ENCODE measurements at places on chromosomes 6 and 20.

GRCh38 chr6:39362487-39362865 is 40.0 kb upstream of the KCNK16 start:
- DNase-seq: no peak

DNA sequence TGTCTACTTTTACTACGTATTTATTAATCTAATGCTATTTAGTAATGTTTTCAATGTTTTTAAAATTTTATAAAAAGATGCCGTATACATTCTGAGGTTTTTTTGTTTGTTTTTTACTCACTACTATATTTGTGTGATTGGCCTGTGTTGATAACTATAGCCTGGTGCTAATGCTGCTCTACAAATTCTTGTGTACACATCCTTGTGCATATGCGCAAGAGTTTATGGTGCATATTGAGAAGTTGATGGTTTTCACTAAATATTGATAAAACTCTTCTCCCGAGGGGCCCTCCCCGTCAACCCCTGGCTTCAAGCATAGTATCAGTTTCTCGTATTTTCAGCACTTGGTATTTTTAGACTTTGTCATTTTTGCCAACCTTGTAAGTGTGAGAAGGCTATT is 59.9 kb downstream of the E2F3 start:
- no peak for DNase-seq

- no peak for DNase-seq
Observed at GRCh38 chr6:156905801-156906200, 128.6 kb downstream of the ARID1B start.

DNA sequence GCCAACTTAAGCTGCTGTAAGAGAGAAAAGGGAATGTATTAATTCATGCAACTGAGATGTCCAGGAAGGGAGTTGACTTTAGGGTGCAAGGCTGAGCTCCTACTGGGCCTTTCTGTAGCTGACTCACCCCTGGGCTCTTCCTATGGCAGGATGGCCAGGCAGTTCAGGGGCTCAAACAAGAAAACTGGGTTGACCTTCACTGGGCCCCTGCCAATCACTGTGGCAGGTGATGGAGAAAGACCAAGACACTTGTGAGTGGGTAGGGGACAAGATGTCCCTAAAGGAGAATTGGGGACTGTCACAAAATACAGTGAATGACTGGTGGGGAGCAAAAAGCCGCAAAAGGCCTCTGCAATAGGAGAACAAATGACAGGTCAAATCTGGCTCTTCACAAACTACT is 21.5 kb upstream of the RALGAPA2 start:
- DNase-seq: no peak

GRCh38 chr20:11797156-11797555 is 120.5 kb upstream of the BTBD3 start:
- DNase-seq: no peak

- no peak for DNase-seq
Observed at GRCh38 chr6:134117409-134117808, 65.0 kb upstream of the SLC2A12 start.

DNA sequence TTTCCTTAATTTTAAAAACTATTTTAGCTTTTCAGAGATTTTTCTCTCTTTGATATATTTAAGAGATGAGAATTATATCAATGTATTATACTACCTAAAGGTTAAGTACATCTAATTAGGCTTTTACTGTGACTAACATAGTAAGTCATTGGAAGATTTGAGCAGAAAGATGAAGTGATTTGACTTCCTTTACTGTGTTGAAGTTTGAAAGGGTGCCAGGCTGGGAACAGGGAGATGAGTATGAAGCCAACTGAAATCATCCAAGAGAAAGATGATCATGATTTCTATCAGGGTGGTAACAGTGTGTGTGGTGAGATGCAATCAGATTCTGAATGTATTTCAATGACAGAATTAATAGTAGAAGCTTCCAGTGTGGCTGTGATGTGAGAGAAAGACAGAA is 87.3 kb downstream of the TRDN start:
- DNase-seq: no peak

DNA sequence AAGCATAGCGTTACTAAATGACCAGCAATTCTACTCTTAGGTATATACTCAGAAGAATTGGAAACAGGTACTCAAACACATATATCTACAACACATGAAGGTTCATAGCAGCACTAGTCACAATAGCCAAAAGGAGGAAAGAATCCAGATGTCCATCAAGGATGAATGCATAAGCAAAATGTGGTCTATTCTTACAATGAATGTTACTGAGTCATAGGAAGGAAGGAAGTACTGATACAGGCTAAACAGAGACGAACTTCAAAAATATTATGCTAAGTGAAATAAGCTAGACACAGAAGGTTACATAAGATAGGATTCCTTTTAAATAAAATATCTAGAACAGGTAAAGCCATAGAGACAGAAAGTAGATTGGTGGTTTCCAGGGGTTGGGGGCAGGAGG is 93.5 kb downstream of the MAP3K7 start:
- DNase-seq: no peak

- no peak for DNase-seq
Observed at GRCh38 chr6:36035225-36035624, 7.6 kb downstream of the MAPK14 start.

- DNase-seq: no peak
Observed at GRCh38 chr6:47438481-47439347, 38.9 kb upstream of the CD2AP start.

GRCh38 chr6:7496266-7496875 is 45.1 kb upstream of the DSP start:
- DNase-seq: no peak

DNA sequence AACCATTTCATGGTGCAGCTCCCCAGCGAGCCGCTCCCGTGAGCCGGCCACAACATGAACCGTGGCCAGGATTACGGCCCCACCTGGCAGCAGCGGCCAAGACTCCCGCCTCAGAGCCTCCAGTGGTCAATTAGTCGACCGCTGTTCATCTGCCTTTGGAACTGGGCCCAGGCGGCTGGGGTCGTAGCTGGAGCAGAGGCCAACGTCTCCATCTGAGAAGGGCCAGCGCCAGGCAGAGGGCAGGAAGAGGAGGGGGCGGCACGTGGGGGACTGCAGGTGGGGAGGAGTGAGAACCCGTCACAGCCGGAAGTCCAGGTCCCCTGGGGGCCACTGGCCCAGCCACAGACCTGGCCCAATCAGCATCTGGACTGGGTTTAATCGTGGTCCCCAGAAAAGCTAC is 184.3 kb downstream of the TAF4 start:
- no peak for DNase-seq

- DNase-seq: no peak
Observed at GRCh38 chr6:159966981-159967380, 1.9 kb upstream of the IGF2R start.

DNA sequence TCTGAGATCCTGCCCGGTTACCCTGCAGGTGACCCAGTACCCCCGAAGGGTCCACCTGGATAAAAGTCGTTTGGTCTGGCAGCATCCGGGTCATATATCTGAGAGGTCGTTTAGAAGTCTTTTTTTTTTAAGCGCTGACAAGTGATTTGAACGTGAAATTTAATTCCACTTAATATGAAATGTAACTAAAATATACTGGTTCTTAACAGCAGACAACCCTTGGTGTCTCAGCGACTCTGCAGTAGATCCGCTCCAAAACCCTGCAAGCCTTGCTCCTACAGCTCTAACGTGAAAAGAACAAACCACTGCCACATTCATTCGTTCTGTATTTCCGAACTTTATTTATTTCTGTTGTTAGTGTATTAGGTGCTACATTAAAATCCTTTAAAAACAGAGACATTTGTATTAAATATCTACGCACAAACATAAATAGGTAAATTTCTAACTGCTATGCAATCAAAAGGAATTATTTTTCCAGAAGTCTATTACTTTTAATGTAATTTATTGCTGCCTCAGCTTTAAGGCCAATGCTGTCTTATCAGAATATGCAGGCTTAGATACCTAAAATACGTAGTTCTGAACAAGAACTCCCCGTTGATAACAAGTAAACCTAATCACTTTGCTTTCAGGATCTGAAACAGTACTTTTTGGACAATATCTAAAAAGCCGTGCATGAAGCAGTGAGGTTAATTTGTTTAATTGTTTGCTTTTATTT is 33.5 kb upstream of the TCF21 start:
- no peak for DNase-seq

- DNase-seq: no peak
Observed at GRCh38 chr6:160510976-160511617, 153.0 kb downstream of the LPA start.

DNA sequence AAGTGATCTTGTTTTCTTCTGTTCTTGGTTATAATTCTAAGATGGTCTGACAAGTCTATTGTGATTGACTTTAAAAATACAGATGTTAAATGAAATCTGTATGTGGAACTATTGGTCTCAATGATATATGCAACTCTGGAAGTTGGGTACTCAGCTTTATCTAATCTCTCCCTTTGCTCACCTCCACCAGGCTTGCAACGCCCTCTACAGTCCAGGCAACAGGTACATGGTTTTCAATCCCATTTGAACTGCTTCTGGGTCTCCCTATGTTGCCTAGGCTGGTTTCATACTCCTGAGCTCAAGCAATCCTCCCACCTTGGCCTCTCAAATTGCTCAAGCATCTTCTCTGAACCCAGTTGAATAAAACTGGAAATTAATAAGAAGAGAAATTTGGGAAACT is 25.6 kb upstream of the HLA-DQB1 start:
- peak; percentile 11 for DNase-seq

DNA sequence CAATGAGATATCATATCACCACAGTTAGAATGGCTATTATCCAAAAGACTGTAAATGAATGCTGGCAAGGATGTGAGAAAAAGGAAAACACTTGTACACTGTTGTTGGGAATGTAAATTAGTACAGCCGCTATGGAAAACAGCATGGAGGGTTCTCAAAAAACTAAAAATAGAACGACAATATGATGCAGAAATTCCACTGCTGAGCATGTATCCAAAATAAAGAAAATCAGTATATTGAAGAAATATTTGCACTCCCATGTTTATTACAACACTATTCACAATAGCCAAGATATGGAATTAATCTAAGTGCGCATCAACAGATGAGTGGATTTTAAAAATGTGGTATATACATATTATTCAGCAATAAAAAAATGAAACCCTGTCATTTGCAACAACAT is 898.9 kb upstream of the MAN1A1 start:
- DNase-seq: no peak

- DNase-seq: no peak
Observed at GRCh38 chr6:98636941-98637340, 197.4 kb upstream of the POU3F2 start.

- no peak for DNase-seq
Observed at GRCh38 chr6:234706-235372, 57.4 kb upstream of the DUSP22 start.

DNA sequence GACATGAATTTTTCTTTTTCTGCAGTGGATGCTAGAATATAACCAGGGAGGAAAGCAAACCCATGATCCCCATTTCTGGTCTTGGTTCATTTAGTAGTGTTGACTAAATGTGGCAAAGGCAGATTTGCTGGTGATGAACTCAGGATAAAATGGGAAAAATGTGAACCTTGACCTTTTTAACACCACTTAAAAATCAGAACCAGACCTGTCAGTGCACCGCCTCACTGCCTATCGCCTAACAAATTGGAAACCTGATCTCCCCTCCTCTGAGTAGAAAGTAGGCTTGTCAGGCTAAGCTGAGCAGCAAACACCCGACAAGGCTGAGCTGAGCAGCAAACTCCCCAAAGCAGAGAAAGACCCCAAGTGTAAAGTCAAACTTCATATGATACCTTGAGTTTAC is 254.8 kb downstream of the FOXC1 start:
- peak; percentile 50 for DNase-seq

DNA sequence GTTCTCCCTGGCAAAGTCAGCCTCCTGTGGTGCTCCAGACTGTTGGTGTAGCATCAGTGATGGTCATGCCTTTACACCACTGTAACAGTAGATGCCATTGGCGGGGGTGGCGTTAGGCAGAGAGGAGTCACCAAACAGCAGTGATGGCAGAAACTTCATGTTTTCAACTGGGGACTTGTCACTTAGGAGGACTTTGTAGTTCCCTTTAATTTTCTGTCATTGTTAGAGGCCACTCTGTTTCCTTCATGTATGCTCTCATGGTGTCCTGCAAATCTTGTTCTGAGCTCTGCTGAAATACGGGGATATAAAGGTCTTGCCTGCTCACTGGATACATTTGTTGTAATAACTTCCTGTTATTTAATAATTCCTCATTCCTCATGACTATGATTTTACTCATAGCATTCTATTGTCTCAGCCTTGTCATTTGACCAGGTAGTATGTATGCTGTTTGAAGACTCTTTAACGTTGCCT is 4.6 kb downstream of the MAP3K4 start:
- DNase-seq: no peak

- DNase-seq: no peak
Observed at GRCh38 chr6:72151742-72152141, 265.4 kb downstream of the RIMS1 start.

GRCh38 chr6:134980846-134981245 is 30.9 kb upstream of the ALDH8A1 start:
- DNase-seq: no peak

- no peak for DNase-seq
Observed at GRCh38 chr6:143248359-143248758, 187.7 kb downstream of the AIG1 start.

DNA sequence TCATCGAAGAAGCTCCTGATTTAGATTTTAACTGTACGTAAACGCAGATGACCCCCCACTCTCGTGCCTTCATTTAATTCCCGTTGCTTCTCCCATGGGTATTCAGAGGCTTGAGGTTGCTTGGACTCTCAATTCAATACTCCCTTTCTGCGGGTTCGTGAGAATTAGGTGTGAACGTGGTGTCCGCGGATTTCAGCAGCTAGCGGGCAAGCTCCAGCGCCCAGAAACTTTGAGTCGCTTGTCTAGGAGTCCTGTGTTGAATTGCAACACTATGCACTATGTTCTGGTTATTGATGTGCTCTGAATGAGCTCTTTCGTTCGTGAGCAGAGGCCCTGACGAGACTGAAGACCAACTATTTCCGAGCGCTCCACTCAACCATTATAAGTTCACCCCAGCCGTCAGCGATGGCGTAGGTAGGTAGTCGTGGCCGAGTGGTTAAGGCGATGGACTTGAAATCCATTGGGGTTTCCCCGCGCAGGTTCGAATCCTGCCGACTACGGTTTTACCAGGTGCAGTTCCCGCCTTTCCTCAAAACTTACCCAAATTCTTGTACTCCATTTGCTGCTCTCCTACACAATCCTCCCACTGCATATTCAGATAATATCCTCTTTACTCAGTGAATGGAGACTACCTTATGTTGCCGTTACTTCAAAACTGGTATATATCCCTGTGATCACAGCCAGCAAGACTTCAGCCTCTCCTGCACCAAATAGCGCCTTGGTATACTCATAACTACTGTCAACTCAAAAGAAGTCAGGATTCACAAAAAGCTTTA is 72.6 kb upstream of the ZNF184 start:
- DNase-seq: peak; percentile 80

GRCh38 chr6:10424040-10424439 is 9.2 kb upstream of the TFAP2A start:
- DNase-seq: no peak

GRCh38 chr6:15927531-15928225 is 201.2 kb upstream of the MYLIP start:
- DNase-seq: no peak
